ENCODE measurements at places on chromosomes 6 and 20.

- DNase-seq = no peak
These were observed 28.7 kb downstream of the ZBP1 start for GRCh38 chr20:57591289-57592229.

DNA sequence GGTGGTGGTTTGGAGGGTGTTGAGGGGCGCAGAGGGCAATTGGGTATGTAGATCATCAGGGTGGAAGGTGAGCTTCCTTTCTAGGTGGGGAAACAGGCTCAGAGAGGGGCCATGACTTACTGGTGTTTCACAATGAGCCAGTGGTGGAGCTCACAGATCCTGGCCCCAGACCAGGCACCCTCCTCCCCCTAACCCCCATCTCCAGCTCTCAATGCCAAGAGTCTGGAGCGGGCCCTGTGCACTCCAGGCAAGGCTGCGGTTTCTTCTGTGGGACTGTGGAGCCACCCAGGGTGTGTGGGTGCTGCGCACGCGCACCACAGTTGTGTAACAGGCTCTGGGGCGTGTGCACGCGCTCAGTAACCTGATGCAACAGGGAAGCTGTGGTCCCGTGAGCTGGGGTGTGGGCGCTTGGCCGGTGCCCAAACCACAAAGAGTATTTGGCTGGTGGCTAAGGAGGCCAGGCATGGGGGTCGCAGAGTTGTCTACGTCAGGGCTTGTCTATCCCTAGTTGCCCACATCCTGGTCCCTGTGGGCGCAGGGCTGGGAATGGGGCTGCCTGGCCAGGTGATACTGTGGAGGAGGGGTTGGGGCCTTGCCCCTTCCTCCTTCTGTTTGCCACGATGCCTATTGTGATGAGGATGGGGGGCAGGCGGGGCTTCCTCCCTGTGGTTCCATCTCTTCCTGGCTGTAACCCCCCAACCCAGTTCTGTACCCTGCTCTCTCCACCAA lies 37.5 kb upstream of the MRPS18A start:
- peak; percentile 79 for DNase-seq

DNA sequence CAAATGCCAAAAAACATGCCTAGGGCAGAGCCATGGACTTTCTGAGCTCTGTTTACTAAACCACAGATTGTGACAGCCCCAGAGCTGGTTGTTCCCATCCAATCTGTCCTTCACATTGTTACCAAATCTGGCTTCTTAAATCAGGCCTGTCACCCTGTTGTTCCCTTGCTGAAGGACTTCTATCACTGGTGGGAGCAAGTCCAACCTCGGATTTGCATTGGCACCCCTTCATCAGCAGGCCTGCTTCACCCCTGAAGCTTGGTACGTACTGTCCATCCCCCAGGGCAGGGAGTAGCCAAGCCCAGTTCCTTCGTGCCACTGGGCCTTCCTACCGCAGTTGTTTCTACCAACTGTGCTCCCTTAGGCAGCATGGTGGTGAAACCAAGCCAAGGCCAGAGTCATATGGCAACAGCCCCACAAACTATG lies 357.3 kb upstream of the JARID2 start:
- no peak for DNase-seq

- DNase-seq = no peak
These were observed 67.1 kb downstream of the FYN start for GRCh38 chr6:111806165-111806547.

GRCh38 chr6:131159578-131159977 lies 24.3 kb downstream of the AKAP7 start:
- DNase-seq = no peak

GRCh38 chr20:16488086-16488485 lies 85.2 kb downstream of the KIF16B start:
- DNase-seq = no peak

DNA sequence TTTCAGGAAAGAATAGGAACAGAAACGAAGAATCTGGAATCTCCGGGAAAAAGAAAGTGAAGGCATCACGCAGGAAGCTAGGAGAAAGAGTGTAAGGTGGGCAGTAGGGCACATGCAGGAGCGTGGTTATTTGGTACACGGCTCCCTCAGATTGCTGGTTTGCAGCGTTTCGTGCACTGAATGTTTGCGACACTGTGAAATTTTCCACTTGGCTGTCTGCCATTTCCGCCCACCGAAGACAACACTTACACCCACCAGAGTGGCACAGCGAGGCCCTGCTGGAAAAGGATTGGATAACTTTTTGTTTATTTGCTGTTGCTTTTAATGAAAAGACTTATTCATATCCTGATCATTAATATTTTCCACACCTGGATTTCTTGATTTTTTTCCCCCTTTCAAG lies 248.3 kb downstream of the GMPR start:
- peak; percentile 58 for DNase-seq

DNA sequence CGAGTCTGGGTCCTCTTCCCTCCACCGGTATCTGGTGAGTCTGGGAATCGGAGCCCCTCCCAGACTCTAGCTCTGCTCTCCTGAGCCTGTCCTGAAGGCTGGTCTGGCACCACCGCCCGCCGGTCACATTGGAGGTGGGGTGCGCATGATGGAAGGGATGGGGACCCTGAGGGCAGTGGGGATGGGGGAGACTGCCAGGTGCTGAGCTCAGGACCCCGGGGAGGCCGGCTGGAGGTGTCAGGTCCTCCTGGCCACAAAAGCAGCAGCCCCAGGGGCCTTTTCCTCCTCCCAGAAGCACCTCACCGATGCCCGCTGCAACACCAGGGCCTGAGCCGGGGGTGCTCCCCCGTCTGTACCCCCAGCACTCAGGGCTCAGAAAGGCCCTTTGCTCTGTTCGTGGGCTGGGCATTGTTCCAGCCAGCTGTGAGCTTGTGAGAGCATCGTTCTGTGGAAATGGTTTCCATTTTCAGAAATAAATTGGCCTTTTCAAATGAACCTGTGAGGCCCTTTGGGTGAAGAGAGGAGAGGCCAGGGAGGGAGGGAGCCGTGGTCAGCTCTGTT lies 2.5 kb upstream of the NPBWR2 start:
- DNase-seq = no peak

DNA sequence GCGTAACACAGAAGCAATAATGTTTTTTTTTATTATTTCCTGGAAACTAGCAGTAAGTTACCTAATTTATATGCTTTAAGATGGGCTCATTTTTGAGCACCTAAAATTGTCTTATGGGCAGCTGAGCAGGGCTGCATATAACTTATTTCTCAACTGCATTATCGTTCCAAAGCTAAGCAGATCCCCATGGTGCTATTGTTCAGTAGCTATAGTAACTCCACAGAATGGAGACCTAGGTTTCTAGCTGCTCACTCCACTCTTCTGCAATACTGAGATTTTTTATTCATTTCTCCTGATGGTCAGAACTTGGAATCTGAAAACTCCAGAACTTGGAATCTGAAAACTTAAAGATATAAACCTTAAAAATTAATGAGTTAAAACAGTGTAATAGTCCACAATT lies 18.7 kb downstream of the CRISP1 start:
- no peak for DNase-seq

DNA sequence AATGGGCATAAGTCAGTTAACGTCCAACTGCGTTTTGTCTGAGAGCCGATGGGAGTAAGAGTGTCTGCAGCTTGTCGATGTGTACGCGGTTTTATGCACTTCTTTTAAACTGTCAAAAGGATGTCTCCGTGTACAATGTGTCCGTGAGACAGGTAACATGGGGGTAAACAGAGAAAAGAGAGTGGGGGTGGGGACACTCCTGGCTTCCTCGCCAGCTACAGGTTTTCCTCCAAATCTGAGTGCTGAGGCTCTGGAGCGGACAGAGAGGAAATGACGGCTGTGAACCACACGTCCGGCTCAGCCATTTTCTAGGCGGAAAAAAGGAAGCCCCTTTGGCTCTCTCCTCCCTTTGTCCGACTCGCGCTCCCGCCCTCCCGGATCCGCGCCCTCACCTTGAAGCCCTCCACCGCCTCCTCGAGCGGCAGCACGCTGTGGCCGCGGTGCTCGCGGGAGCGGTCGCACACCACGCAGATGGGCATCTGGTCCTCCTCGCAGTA lies 916 bp downstream of the TRIM27 start:
- DNase-seq = peak; percentile 30

DNA sequence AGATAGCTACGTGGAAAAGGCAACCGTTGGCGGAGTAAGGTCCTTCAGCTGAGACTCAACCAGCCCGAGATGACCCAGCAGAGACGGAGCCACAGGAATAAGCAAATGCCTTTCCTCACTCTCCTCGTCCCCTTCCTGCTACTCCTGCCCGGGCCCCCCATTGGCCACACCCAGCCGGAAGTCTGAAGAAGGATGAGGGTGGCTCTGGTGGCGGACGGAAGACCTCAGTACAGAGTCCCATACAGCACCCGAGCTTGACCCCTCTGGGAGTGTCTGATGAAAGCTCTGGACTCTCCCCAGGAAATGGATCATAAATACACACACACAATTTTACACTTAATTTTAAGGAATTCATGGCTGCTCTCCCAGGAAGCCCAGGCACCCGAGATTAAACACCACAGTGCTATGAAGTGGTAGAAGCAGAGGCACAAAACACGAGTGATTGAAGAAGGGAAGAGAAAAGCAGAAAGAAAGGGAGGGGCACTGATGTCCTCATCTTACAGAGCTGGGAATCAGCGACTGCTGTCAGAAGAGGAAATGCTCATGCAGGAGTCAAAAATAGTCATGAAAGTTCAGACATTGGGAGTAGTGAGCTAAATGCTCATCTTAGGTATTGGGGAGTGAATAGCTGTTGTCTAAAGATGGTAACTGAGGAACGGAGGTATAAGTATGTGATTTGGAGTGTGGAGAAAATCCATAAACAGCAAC lies 125.6 kb downstream of the BANF2 start:
- no peak for DNase-seq

- DNase-seq = no peak
These were observed 44.5 kb upstream of the GJE1 start for GRCh38 chr6:142087950-142088857.

DNA sequence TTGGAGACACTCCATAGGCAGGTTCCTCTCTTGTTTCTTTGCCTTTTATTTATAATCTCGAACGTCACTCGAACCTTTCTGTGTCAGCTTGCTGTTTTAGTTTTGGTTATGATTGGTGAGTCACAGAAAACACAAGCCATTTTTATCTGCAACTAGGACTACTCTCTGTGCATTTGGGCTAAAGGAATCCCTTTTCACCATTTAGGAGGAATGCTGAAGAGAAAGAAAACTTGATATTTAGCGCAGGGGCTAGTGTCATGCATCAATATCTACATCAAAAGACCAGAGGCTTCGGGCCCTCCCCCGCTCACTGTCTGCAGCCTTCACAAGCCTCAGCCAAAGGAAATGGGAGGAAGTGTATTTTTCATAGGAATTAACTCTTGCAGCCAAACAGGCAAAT lies 507.8 kb upstream of the CITED2 start:
- DNase-seq = no peak

GRCh38 chr6:43216200-43216599 lies 13.1 kb downstream of the DNPH1 start:
- no peak for DNase-seq

DNA sequence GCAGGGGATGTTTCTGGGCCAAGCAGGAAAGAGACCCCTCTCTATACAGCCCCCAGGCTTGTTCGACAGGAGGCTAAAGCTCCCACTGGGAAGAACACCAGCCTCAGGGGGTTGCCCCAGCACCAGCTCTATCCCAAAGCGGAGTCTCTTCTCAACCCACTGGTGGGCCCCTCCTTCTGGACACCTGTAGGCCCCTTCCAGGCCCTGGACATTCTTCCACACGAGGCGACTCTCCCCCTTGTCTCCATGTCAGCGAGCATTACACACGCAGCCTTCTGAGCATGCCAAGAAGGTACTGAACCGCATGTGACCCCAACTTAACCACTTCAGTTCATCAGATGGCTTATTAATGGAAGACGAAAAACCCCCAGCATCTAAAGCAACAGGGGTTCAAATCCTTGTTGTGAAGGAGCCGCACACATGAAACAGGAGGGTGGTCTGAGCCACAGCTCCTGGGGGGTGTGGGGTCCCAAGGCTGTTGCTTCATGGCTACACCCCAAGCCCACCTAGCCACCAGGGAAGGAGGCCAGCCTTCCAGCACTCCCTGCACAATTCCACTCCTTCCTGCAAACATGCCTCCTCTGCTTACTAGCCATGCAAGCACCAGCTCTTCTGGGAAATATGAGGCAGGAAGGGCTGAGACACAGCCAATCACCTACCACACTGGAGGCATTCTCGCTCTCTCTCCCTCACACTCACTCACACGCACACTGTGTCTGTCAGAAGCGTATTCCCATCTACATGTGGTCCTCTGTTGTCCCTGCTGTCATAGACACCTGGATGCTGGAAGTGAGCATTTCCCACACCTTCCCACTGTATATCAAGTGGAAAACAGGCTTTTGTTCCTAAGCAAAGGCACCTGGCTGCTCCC lies 104.5 kb downstream of the NOL4L start:
- no peak for DNase-seq

DNA sequence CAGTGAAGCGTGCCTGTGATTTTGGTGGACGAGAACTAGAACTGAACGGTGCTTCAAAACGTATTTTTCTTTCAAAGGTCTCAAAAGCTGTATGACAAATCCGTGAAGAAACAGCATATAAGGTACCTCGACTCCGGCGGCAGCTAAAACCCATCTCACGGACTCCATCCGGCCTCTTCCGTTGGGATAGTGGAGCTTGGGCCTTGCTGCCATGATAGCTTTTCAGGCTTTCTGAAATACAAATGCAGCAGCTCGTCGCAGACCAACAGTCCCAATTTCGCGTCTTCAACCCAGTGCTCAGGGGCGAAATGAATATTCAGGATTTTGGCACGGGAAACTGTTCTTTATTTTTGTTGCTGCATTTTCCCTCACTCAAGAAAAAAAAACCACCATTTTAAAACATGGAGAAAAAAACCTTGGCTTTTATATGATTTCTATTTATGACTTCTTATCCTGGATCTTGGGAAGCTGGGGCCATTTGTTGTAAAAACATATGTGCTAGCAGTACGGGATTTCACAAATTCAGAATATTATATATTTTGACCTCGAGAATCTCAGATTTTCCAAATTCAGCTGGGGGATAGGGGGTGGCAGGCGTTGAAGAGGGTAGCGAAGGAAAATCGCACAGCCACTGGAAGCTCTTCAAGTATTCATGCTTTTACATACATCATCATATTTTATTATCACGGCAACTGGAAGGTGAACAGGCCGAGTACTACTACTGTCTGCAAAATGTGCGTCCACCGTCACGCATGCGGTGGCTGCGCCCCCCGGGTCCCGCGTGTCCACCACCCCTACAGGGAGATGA lies 849 bp downstream of the GSTA4 start:
- no peak for DNase-seq

- no peak for DNase-seq
These were observed 144.1 kb upstream of the BACH2 start for GRCh38 chr6:90440586-90441283.

DNA sequence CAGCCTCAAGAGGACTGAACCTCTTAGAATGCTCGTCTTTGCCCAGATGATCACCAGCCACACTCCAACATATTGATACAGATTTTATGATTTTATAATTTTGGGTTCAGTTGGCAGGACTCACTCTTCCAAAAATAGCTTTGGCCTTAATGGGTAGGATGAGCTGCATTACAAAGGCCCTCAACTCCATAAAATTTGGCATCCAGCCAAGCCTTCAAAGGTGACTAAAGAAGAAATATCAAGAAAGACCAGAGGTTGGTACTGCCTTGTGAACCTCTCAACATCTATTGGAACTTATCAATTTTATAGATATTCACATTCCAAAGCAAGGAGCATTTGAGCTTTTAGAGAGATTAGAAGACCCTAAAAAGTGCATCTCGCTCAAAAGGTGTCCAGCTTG lies 48.4 kb upstream of the SNAP25 start:
- DNase-seq = no peak
